ENCODE measurements at places on chromosomes 7 and 10.
A peak's percentile ranks its signal among the peaks of the same experiment; 100 is the strongest.

GRCh38 chr7:88141479-88141878 lies 78.4 kb downstream of the SRI start:
- no peak for DNase-seq

DNA sequence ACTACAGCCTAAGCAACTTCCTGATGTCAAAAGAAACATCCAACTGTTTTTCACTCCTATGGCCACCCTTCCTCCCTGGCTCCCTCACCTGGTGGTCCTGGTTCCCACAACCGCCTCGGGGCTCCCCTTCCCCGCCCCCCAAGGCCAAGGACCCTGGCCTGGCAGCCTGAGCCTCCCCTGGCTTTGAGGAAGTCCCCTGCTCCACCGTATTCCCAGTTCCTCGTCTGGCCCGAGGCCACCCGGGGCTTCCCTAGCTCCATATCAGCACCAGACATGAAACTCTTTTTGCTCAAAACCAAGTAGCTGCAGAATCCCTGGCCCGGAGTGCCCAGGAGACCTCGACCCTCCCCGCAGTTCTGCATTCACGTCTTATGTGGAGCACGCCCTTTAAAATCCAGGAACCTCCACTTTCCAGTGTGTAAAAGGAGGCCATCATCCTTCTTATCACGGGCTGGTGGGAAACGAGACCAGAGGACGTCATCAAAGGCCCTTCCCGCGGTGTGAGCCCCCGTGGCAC lies 82.9 kb downstream of the PRKAG2 start:
- DNase-seq = no peak

DNA sequence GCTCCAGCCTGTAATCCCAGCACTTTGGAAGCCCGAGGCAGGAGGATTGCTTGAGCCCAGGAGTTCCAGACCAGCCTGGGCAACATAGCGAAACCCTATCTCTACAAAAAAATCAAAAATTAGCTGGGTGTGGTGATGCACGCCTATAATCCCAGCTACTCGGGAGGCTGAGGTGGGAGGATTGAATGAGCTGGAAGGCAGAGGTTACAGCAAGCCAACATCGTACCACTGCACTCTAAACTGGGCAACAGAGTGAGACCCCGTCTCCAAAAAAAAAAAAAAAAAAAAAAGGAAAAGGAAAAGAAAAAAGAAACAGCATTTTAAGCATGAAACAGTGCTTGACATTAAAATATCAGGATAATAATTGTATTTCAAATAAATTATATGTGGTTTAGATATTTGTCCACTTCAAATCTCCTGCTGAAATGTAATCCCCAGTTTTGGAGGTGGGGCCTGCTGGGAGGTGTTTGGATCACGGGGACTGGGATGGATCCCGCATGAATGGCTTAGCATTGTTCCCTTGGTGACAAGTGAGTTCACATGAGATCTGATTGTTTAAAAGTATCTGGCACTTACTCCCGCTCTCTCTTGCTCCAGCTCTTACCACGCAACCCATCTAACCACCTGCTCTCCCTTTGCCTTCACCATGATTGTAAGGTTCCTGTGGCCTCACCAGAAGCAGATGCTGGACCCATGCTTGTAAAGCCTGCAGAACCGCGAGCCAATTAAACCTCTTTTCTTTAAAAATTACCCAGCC lies 103.4 kb downstream of the SRPK2 start:
- no peak for DNase-seq

DNA sequence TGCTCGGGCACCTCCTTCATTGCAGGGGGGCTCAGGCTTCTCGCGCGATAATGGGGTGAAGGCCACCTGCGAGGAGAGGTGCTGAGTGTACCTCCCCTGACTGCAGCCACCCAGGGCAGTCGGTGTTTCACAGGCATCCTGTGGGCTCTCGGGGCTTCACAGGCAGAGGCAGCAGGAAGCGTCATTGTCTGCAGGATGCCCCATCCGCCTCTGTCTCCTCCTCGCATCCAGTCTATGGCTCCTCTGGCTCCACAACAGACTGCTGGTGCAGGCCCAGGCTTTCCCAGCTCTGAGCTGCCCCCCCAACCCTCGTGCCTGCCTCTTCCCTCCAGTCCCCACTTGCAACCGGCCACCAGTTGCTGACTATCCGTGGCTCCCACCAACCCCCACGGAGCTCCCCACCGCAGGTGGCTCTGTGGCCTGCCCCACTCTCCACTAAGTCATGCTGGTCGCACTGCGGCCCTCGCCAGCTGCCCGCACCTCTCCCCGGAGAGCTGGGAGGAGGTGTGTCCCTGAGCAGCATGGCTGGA lies 36.5 kb downstream of the CAMK2B start:
- no peak for DNase-seq

- no peak for DNase-seq
Measured at GRCh38 chr7:148318102-148318811, 272.3 kb upstream of the C7orf33 start.

DNA sequence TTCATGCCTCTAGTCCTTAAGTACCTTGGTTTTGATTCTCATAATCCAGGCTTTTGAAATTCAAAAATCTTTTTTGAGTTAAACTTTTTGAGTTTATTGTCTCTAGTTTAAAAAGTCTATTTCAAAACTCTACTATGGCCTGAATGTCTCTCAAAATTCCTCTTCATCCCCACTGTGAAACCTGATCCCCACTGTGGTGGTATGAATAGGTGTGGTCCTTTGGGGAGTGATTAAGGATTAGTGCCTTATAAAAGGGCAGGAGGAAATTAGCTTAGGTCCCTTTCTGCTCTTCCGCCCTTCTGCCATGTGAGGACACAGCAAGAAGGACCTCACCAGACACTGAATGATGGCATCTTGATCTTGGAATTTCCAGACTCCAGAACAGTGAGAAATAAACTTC lies 44.1 kb upstream of the JAZF1 start:
- no peak for DNase-seq

- no peak for DNase-seq
Measured at GRCh38 chr10:71684356-71685173, 35.0 kb downstream of the C10orf105 start.

- no peak for DNase-seq
Measured at GRCh38 chr7:75533926-75534325, 41.8 kb downstream of the SPDYE5 start.

GRCh38 chr7:151608031-151608551 lies 88.4 kb upstream of the RHEB start:
- DNase-seq = no peak

- DNase-seq = no peak
Measured at GRCh38 chr7:28507525-28508282, 95.4 kb downstream of the CREB5 start.

DNA sequence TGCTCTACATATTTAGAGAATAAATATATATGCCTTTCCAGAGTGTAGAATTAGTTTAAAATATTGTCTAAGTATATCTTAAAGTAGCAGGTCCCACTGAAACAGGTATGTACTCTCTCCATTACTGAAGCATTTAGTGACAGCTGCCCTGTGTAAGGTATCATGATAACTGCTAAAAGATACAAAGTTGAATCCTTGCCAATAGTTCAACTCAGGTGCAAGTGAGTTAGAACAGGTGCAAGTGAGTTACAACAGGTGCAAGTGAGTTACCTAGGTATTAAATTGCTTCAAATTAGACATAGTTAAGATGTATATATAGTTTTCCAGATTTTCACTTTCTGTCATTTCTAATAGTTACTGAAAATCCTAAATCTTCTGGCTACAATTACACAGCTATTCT lies 119.1 kb downstream of the CNOT4 start:
- no peak for DNase-seq

GRCh38 chr10:86498598-86498997 lies 23.0 kb downstream of the WAPL start:
- no peak for DNase-seq

DNA sequence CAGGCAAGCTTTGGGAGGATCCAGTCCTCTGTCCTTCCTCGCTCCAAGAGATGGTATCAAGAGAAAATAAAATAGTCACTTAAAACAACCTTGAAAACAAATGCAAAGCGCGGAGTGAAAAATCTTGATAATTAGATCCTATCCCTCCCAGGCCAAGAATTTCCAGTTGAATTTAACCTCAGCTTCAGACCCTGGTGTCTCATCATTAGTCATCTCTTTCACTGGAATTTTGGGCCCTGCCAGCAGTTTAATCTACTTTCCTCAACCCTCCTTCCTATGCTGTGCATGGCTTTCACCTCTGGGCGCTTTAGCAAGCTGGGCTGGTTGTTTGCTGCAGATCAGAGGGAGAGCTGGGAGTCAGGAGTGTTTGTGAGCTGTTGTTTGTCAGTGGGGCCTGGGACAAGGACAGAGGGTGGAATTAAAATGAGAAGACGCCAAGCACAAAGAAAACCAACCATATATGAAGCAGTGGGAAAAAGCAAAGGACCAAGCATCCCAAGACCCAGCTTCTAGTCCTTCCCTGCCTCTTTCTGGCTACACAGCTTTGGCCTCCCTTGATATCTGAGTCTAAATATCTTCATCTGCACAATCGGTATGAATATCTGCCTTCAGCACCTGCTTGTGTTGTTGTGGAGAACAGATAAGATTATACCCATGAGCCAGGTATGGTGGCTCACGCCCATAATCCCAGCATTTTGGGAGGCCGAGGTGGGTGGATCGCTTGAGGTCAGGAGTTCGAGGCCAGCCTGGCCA lies 13.5 kb downstream of the MYOF start:
- peak; percentile 90 for DNase-seq

DNA sequence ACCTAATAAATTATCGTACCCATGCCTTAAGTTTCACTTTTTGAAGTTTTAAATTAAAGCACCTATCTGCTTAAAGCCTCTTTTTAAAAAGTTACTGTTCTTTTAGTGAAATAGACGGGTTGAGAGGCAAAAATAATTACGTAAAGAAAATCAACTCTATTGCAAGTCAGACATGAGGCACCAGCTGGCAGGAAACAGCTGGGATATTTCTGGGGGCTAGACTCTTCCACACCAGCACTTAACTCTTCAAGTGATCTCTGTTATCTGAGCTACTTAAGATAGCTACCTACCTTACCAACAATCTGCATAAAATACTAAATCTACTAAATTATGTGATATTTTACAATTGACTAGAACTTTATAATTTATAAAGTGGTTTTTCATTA lies 35.8 kb downstream of the GBF1 start:
- no peak for DNase-seq

DNA sequence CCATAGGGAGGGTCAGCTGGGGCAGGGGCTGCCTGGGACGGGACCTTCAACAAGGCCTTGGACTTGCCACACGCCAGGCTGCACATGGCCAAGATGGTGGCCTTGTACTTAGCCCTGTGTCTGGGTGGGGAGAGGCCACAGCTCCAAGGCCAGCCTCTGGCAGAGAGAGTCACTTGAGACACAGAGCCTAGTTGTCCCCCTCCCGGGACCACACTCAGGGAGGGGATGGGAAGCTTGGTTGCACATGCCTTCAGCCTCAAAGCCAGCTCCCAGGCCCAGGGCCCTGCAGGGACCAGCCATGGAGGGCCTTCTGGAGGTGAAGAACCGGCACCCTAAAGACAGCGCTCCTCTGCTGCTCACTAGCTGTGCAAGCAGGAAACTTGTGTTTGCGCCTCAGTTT lies 16.7 kb downstream of the MMRN2 start:
- DNase-seq = no peak

DNA sequence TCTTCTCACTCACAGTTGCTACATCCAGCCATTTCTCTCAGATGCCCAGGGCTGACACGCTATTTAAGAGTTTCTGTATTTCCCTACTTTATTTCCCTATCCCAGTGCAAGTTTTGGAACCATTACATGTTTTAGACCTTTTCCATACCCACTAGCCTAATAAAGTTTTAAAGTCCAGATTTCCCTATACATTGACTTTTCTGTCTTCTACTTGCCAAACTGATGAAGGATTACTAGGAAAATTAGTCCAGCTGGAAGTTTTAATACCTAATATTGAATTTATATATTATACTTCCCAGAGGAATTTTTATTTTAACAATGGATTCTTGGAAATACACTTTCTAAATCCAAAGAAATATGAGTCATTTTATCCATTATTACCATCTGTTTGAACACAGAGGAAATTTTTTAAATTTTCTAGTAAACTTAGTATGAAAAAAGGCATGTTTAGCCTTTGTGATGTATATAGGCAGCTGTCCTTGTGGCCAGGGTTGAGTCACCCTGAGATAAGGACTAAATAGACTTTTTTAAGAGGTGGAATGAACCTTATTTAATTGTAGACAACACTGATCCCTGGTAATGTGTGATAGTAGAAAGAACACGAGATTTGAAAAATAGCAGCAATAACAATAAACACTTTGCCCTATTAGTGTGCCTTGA lies 205.0 kb downstream of the TFEC start:
- no peak for DNase-seq

Measured in BJ (cell line).